ENCODE measurements at places on chromosomes 2 and 18.

GRCh38 chr2:166000401-166000800 is 46.8 kb upstream of the TTC21B start:
- no peak for DNase-seq

DNA sequence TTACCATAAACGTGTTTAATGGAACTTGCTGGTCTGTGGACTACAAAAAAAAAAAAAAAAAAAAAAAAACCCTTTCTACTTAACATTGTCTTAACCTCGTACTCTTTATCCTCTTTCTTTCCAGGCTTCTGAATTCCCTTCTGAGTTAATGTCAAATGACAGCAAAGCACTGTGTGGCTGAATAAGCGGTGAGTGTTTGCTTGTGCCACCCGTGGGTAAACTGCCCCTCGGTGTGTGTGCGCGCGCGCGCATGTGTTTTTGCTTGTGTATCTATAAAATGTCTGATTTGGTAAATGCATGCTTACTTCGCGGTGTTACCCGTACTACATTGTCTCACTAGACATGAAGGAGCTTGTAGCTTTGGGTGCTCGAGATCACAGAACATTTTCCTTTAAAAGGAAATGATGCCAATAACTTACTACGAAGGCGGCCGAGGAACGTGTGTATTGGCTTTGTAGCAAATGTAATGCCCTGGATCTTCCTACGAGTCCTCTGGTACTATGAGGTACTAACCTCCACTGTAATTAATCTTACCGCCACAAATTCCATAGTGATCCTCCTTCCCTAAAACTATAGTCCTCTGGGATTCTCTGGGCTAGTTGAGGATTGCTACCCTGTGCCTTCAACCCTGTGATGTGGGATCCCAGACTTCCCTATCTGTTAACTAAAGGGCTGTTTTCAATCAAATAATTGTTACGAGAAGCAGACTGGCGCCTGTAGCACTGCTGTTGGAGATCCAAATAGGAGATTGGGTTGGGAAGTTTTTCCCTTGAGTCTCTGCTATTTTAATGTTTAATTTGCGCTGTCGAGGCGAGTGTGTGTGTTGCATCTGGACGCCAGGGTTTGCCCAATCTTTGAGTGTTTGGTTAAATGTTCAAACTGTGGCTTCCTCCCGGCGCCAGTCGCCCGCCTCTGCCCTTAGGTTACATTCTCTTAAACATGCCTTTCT is 1.1 kb downstream of the ID2 start:
- no peak for DNase-seq

DNA sequence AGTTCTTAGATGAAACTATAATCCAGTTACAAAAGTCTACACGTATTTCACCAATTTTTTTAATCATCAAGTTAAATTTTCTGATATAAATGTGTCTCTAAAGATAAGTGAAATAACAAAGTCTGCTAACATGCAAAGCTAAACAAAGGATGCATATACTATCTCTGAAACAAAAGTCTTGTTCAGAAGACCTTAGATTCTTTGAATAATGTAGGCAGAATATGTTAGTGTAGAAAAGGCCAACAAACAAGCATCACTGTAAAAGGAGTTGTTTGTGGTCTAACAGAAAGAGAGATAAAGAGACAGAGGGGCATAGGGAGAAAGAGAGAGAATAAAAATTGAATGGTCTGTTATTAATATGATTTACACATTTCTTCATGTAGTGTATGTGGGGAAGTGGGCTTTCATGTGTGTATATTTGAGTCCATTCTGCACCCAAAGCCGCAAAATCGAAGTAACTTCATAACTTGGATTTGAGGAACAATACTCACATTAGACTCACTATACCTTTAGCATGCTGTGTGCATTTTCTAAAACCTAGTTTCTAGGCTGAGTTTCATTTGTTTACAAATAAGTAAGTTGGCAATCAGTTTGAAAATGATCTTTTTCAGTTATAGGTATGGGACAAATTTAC is 734.8 kb upstream of the REG3G start:
- DNase-seq, result no peak

DNA sequence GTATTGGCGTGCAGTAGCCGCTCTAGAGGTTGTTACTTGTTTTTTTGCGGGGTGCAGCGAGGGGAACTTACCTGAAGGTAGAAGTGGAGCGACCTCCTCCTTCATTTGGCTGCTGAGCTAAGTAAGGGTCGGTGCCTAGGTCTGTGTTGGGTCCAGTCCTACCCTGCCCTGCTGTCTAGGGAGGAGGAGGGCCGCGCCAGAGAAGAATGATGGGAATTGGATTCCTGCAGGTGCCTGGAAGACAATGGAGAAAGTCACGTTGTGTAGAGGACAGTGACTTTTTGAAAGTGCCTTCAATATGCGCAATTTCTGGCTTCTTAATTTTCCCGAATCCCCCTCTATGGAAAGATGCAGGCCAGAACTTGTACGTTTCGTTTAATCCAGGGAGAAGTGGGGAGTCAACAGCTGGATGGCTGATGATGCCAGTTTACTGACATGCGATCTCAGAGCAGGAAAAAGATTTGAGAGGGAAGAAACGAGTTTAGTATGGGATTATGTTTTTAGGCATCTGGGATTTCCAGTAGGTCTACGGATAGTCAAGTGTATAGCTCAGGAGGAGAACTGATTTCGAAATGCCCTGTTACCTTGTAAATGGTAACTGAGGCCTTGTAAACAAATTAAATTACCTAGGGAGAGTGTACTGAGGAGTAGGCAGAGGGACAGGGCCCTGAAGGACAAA is 653 bp downstream of the MRPS9 start:
- DNase-seq, result no peak

DNA sequence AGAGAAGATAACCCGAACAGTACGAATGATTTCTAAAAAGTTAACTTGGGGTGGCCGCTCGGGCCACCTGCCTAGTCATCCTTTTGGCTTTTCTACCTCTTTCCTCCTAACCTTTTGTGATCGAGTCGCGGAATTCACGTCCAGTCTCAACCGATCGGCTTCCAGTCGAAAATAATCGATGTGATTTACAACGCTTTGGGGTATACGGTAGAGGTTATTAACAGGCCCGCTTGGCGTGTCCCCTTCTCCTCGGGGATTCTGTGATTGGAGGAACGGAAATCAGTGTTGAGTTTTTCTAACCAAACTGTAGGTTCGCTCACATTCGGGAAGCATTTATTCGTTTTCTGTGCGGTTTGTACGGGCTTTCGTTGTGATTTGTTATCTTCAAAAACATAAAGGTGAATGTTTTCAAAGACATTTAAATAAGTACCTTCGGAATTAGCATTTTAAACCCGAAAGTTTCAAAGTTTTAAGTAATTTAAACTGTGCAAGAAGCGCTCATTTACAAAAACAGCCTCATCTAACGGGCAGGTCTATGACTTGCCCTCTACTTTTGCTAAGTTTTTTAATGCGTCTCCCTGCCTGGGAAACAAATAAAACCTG is 588 bp upstream of the FOXI3 start:
- no peak for DNase-seq

- DNase-seq, result no peak
Measured at GRCh38 chr2:215723631-215724011, 287.8 kb upstream of the FN1 start.

GRCh38 chr2:102967451-102967850 is 205.6 kb downstream of the TMEM182 start:
- no peak for DNase-seq

Data from stimulated activated CD8-positive, alpha-beta memory T cell treated with anti-CD3 and anti-CD28 coated beads, Interleukin-2, amount 100 ng/mL, for 48 hours (primary cell).